ENCODE measurements at places on chromosomes 1 and 21. TPM values are rescaled to one million over a fixed set of nuclear protein-coding genes. Genes with fewer than 3 reads are reported as not detected.

BGLAP gene
- total RNA-seq, result not detected

SPRR2F gene
- not detected for total RNA-seq

C1orf115 gene
- total RNA-seq, result 16.2 TPM

KRTAP21-2 gene
- not detected for total RNA-seq

LY9 gene
- 1.7 TPM for total RNA-seq

LCE1A gene
- total RNA-seq, result not detected

HSD3B1 gene
- not detected for total RNA-seq

OR2L5 gene
- total RNA-seq, result not detected

NIBAN1 gene
- 302 TPM for total RNA-seq

IL12RB2 gene
- 0.92 TPM for total RNA-seq

- DNase-seq, result no peak
Observed at GRCh38 chr1:60348884-60349283, 275.3 kb upstream of the C1orf87 start.

DNA sequence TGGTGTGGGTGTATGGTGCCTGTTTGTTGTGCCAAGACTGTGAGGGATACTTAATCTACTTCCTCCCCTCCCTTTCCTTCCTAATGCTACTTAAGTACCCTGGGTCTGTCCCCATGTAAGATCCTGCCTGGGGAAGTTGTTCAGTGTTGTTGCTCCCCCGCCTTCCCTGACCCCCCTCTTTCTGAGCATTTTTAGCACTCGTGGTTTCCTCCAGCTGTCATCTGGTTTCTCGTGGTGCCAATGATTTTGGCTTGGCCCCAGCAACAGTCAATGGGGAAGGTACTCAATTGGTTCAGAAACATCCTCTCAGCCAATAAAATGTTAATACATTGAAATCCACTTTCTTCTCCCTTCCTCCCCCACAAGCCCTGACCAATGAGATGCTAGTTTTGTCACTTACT, 8.0 kb upstream of the B4GALT3 start:
- peak; percentile 58 for DNase-seq

GRCh38 chr21:33112681-33113080, 42.7 kb downstream of the OLIG1 start:
- DNase-seq, result no peak

DNA sequence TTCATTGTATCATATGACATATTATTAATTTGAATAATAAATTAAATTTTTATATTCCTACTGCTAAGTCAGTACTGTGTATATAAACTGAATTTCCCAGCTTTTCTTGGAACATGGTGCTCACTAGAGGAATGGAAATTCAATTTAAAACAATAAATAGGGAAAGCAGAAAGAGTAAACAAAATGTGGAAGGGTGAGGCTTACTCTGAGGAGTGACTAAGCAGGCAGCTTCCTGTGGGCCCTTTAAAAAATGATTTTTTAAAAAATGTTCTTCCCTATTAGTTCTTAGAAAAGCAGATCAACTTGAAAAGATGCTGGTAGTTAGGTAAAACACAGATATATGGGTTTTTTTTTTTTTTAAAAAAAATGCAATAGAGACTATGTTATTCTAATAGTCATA, 49.5 kb upstream of the S1PR1 start:
- DNase-seq, result no peak

DNA sequence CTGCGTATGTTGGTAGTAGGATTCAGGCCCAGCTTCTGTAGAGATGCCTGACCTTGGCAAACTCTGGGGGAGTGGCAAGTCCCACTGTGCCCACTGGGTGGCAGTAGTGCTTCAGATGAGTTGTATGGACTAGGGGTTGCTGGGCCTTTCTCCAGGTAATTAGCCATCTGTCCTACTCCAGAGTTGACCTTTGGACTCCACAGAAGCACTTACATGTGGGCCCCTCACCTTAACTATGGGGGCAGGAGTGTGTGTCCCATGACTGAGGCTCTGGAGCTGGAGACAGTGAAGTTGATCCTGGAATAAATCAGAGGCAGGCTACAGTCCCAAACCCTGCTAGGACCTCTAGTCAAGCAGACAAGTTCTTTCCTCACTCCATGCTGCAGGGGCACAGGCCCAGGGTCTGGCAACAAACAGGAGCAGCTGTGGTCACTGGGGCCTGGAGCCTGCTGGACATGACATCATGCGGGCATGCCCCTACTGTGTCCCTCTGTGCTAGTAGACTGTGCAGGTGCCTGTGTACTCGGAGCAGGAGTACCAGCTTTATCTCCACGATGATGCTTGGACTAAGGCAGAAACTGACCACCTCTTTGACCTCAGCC, 4.6 kb downstream of the DMAP1 start:
- DNase-seq, result peak; percentile 92

- peak; percentile 80 for DNase-seq
Observed at GRCh38 chr1:54273795-54274163, 73.8 kb downstream of the MRPL37 start.

GRCh38 chr1:2856676-2857375, 55.3 kb upstream of the TTC34 start:
- no peak for DNase-seq

DNA sequence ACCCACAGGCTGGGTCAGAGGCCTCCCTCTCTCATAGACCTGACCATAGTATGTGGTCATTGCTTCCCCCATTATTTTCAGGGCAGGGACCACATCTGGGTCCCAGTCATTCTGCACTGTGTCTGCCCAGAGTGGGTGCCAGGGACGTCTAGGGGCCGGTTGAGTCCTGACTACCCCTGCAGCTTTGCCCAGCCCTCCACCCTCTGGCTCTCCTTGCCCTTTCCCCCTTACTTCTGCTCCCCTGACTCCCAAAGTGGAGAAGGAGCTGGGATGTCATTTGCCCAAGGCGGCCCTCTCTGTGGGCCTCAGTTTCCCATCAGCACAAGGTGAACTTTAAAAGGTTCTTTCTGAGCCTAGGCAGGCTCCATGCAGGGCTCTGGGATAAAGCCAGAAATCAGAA, 4.3 kb upstream of the TTC22 start:
- no peak for DNase-seq

- DNase-seq, result no peak
Observed at GRCh38 chr21:44709426-44710293, 1.7 kb downstream of the TSPEAR start.

DNA sequence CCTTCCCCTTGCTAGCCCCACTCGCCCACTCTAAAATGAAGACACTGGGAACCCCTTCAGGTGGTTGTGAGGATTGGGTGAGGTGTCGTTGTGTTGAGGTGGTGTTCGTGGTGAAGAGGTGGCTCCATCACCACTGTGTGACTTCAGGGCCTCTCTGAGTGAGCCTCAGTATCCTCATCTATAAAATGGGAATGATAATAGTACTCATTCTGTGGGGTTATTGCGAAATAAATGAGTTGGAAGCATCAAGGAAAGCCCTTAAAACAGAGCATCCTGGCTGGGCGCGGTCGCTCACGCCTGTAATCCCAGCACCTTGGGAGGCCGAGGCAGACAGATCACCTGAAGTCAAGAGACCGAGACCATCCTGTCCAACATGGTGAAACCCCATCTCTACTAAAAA, 6.7 kb upstream of the MARCKSL1 start:
- no peak for DNase-seq

GRCh38 chr21:29376556-29376955, 77.8 kb downstream of the BACH1 start:
- peak; percentile 62 for DNase-seq

- no peak for DNase-seq
Observed at GRCh38 chr1:3246251-3246650, 177.2 kb downstream of the PRDM16 start.

GRCh38 chr1:40860706-40861223, 1.4 kb downstream of the CITED4 start:
- DNase-seq, result no peak

DNA sequence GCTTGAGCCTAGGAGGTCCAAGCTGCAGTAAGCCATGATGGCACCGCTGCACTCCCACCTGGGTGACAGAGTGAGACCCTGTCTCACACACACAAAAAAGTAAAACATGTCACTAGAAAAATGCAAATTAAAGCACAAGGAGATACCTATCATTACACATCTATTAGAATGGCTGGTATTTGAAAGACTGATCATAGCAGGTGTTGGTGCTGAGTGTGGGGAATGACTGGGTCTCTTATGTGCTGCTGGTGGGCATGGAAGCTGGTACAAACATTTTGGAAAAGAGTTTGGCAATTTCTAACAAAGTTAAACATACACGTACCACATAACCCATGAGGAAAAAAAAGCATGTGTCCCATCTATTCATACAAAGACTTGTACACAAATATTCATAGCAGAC, 142.1 kb upstream of the ZBTB40 start:
- no peak for DNase-seq

GRCh38 chr21:14479241-14479786, 66.8 kb downstream of the SAMSN1 start:
- no peak for DNase-seq

DNA sequence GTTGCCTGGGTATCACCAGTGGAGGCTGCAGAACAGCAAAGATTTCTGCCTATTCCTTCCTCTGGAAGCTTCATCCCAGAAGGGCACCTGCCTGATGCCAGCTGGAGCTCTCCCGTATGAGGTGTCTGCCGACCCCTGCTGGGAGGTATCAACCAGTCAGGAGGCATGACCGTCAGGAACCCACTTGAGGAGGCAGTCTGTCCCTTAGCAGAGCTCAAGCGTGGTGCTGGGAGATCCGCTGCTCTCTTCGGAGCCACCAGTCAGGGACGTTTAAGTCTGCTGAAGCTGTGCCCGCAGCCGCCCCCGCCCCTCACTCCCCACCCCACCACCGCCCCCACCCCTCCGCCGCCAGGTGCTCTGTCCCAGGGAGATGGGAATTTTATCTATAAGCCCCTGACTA, 23.1 kb upstream of the HFM1 start:
- DNase-seq, result no peak

DNA sequence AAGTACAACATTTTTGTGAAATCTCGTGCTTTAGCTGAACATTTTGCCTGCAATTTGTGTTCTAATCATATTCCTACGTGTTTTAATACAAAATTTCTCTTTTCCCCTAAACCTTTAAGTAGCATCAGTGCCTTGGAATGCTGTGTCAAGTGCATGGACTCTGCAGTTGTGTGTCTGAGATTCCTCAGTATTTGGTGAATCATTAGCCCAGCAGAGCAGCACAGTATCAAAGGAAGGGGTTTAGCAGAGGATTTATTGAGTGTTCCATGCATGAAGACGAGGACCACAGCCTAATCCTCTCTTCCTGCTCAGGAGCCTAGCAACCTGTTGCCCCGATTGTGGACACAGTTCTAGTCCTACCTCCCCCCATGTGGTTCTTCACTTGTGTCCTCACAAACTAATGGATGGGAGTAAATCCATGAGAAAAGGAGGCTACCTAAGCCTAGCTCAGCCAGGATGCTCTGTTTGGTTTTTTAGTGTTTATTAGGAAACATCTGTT, 29.3 kb upstream of the PCP4 start:
- DNase-seq, result no peak

DNA sequence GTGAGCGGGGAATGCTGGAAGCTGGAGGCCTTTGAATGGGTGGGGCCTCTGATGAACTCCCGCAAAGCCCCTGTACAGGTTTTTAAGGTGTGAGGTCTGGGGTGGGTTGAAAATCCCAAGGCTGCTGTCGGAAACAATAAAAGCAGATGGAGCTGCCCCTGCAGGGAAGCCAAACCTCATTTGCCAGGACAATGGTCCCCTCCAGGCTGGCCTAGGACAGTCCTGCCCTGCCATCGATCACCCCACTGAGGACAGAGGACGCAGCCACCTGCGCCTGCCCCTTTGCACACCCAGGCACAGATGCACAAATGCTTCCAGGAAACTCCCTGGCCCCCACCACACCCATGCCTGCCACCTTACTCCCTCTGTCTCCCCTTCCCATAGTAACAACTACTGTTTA, 4.4 kb downstream of the DRAXIN start:
- no peak for DNase-seq

- no peak for DNase-seq
Observed at GRCh38 chr1:155251566-155251965, 3.7 kb downstream of the ENTREP3 start.

DNA sequence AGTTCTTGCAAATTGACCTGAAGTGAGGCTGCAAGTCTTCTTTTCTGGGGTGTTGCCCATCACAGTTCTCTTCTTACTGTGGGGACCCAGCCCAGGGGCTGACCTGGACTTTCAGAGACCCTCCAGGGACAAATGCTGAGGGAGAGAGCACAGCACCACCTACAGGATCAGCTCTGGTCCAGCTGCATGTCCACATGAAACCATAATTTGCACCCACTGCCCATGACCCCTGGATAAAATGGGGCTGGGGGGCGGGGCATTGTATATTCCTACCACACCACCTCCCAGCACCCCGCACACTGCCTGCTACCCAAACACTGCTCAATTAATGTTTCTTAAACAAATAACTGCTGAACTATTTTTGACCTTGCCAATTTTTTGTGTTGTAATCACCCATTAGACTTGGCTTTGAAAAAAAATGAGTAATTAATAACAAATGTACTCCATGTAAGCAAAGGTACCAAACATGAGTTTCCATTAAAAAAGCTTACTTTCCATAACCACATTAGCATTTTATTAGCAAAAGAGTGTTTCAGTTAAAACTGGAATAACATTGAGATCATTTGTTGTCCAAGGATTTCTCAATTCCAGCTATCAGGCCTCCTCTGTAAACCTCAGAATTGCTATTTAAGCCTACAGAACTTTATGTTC, 168.0 kb upstream of the RAB4A start:
- DNase-seq, result no peak

GRCh38 chr1:82264802-82265201, 464.1 kb downstream of the ADGRL2 start:
- DNase-seq, result no peak

DNA sequence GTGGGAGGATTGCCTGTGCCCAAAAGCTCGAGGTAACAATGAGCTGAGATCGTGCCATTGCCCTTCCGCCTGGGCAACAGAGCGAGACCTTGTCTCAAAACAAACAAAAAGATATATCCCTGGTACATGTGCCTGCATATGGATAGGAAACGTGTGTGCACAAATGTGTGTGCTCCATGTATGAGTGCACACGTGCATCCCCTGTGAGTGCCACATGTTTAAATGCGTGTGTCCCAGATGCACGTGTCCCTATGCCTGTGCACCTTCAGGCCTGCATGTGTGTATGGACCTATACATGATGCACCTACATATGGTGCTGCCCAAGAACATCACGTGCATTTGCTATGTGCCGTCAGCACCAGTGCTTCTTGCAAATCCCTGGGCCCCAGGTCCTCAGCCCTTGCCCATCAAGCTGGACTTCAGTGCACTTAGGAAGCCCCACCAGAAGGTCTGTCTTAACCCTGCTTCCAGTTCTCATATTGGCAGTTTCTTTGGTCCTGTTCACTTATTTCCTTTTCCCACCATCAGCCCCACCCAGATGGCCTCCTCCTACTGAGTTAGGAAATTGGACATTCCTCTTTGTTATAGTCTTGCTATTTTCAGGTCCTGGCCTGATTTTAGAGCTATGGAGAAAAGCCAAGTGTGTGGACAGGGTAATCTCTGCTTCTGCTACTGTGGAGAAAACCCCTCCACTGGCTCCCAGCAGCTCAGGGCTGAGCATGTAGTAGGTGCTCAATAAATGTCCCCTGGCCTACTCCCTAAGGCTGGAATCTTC, 15.4 kb downstream of the TIE1 start:
- no peak for DNase-seq

Measured in stomach (tissue), 19 donors.